ENCODE measurements at places on chromosomes 1 and 21. TPM values are rescaled to one million over a fixed set of nuclear protein-coding genes. Genes with fewer than 3 reads are reported as not detected.

The CD1B gene
- not detected for total RNA-seq

The ANKRD45 gene
- 0.16 TPM for total RNA-seq

The DOP1B gene
- 16.5 TPM for total RNA-seq

The AJAP1 gene
- 0.24 TPM for total RNA-seq

The CFAP45 gene
- total RNA-seq: 0.12 TPM

The S100A2 gene
- total RNA-seq: 6.8 TPM

The RPE65 gene
- not detected for total RNA-seq

The KRTAP12-2 gene
- total RNA-seq: not detected

The HMGCS2 gene
- not detected for total RNA-seq

The KRTAP7-1 gene
- not detected for total RNA-seq

The OR10Z1 gene
- total RNA-seq: not detected

The WNT2B gene
- 9.5 TPM for total RNA-seq

The TMEM125 gene
- not detected for total RNA-seq

The DLGAP3 gene
- not detected for total RNA-seq

The WDR64 gene
- total RNA-seq: not detected

The TMEM69 gene
- 14.1 TPM for total RNA-seq

The TXNIP gene
- total RNA-seq: 50.3 TPM

The POU3F1 gene
- total RNA-seq: not detected

The TSPEAR gene
- not detected for total RNA-seq

The IRF6 gene
- total RNA-seq: 2.1 TPM

The FCER1G gene
- total RNA-seq: 0.97 TPM
